Cortex of kidney (tissue), 1 donor: ENCODE measurements at places on chromosomes 7 and 10.

- DNase-seq = no peak
Measured at GRCh38 chr10:29874606-29875269, 184.6 kb downstream of the JCAD start.

DNA sequence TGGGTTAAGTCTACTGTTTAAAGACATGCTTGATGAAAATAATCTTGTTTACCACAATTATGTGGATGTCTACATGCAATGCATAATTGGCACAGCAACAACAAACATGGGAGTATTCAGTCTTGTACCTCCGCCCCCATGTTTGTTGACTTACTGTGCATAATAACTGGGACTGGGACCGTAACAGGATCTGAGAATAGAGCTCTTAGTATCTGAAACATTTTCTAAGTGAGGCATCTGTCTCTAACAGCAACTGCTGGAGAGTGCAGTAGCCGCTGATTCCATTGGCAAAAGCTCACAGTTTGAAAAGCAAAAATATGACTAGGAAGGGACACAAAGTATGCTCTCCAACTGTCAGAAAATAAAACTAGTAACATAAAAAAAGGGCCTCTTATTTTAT lies 61.6 kb downstream of the ENO4 start:
- no peak for DNase-seq

DNA sequence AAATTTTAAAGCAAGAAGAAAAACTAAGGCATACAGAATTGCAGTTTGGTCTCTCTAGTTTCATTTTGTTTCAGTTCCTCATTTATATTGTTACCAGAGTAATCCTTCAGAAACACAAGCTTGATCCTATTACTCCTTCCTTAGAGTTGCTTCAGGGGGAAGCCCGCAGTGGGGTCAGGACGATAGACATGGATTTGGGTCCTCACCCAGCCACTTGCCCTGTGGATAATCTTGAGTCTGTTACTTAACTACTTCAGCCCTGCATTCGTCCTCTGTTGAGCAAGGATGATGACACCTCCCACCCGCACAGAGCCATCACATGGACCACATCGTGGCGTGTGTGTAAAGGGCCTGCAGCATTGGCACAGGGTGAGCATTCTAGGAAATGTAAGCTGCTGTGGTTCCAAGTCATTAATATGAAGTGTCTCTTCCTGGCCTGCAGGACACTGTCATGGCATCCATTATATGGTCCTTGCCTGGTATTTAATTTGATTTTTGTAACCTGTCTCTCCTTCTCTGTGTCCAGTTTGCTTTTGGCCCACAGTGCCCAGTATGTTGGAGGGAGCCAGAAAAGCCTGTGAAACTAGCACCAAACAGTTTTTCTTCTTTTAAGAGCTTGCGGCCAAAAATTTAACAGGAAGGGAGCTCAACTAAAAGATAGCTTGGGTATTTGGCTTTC lies 111.2 kb downstream of the EEPD1 start:
- no peak for DNase-seq

DNA sequence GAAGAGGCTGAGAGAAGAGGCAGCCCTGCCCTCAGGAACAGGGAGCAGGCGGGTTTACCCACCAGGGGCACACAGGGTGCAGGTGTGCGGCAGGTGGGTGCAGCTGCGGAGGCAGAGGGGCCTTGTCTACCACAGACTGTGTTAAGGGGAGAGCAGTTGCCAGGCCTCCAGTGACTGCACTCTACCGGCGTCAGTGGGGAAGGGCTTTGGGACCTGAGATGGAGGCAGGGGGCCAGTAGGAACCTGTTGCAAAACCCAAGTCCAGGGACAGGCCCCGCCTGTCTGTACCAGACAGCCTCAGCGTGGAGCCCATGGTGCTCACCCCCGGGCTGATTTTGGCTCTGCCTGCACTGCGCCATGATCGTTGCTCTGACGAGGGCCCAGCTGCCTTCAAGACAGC lies 507.6 kb upstream of the FOXK1 start:
- DNase-seq = no peak

DNA sequence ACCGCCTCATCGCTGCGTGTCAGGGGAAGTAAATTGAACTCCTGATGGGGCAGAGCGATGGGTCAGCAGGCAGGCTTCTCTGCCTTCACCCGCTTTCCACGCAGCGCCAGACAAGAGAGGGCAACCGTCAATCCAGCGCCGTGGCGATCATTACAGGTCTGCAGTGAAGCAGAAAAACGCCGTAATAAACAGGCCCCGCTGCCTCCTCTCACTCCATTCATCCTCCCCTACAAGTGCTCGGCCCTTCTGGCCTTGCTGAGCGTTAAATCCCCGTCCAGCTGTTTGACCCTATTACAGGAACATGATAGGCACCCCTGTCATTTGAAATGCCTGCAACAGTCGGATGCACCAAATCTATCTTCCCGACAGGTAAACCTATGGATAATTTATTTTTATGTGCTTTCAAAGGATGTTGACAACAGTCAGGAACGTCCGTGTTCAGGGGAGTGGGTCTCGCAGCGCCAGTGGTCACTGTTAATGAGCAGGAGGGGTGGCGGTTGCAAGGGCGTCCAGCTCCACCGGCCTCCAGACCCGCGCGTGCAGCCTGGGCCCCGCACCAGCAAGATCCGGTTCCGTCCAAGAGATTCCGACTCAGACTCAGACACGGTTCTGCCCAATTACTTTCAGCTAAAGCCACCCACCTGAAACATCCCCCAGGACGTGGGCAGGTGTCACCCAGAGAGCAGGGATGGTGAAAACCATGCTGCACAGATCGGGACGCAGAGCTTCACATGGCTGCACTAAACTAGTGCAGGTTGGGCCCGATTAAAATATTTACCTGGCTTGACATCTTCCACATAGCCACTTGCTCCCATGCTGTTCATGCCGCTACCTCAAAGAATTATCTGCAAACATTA lies 508.0 kb upstream of the MGMT start:
- DNase-seq = no peak

- no peak for DNase-seq
Measured at GRCh38 chr10:12181065-12181775, 14.5 kb downstream of the NUDT5 start.

DNA sequence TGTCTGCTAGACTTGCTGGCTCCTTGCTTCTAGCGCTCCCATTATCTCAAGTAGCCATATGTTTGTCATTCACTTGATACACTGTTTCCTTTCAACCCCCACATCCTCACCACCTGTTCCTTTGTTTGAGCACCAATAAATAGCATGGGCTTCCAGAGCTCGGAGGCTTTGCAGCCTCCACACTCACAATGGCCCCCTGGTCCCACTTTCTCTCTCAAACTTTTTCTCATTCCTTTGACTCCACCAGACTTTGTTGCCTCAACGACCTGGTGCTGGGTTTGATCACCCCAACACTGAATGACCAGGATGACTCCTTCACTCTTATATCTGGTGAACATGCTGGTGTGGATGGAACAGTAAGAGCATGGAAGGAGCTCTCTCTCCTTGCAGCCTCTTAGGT lies 114.5 kb upstream of the TRIM24 start:
- DNase-seq = no peak

DNA sequence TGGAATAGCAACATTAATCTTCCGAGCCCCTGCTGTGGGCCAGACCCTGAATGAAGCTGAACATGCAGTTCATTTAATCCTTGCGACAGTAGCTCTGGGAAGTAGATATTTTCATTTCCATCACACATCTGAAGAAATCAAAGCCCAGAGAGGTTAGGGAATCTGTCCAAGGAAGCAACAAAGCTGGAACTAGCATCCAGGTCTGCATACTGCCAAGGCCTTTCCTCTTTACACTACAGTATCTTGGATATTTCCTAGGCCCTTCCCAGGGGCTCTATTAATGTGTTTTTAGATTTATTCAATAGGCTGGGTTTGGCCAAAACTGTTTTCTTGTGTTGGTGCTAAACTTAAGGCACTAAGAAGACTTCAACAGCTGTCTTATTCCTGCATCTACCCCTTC lies 48.1 kb downstream of the FAM13C start:
- DNase-seq = no peak

DNA sequence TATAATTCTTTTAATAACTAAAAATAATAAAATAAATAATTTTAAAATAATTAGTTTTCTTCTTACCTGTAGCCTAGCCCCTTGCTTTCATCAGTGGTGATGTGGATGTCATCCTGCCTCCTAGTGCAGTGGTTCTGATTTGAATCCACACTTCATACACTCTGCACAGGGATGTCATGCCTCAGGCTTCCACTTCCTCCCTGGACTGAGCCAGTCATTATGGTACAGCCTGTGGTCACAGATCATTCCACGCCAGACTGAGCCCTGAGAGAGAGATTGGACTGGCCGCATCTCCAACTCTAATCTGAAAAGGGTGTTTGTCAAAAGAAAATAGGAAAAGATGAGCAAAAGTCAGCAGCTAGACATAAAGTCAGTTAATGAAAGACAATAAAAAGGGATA lies 436.2 kb upstream of the IGFBP3 start:
- no peak for DNase-seq

- no peak for DNase-seq
Measured at GRCh38 chr10:86944031-86944419, 13.4 kb downstream of the MMRN2 start.

DNA sequence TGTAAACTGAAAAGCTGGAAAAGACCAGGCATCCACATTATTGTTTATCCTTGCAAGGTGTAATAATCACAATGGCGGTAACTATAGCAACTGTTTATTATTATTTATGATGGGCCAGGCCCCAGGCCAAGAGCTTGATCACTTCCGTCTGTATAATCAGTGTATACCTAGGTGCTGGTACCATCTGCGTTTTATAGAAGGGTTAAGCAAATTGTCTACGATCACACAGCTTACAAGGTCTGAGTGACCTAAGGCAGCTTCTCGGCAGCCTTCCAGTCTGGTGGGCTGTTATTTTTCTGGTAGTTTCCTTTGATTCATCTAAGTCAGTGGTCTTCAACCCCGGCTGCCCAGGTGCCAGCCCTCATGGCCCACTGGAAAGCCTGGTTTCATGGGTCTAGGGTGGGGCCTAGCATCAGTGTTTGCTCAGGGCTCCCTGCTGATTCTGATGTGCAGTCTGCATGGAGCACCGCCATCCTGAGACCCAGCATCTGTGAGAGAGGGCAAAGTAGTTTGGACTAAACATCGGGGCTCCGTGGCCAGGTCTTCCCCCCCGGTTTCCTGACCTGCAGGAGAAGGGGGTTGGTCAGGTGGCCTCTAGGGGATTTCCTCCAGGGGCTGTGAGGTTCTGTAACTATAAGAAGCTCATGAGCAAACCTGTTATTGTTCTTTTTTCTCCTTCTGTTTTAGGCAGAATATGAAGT lies 146.4 kb downstream of the RGS10 start:
- no peak for DNase-seq

DNA sequence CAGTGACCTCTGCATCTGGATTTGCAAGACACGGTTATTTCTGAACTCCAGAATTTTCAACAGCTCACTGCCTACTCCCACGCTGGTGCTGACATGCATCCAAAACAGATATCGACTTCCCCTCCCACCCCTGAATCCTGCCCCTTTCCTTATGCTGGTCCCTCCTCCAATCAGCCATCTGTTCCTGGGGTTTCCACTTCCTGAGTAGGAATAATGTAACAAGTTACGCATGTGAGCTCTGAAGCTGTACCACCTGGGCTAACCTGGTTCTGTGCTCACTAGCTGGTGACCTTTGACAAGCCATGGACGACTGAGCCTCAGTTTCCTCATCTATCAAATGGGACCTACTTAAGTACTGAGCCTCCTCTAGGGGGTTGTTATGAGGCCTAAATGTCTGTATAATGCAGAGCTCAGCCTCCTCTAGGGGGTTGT lies 1.7 kb upstream of the NCAPG2 start:
- DNase-seq = no peak

DNA sequence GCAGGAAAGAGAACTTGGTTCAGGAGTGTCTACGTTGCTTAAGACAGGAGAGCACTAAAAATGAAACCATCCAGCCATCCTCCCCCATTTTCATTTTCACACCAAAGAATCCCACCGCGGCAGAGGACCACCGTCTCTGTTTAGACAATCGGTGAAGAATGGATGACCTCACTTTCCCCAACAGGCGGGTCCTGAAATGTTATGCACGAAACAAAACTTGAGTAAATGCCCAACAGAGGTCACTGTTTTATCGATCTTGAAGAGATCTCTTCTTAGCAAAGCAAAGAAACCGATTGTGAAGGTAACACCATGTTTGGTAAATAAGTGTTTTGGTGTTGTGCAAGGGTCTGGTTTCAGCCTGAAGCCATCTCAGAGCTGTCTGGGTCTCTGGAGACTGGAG lies 1.4 kb upstream of the IL6 start:
- no peak for DNase-seq

DNA sequence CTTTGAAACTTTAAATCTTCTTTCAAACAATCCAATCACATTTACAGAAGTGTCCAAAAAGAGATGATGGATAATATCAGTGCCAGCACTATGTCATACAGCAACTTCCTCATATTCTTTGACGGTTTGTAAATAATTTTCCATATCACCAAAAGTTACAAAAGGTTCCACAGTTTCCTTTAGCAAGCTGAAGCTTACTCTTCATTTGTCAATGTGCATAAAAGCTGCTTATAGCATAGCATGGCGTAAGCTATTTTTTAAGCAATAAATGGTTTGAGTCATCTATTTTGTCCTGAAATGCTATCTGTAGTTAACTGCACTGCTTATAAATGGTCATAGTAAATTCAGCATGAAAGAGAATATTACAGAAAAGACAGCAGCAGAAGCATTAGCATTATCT lies 95.1 kb downstream of the ETV1 start:
- no peak for DNase-seq
